ENCODE measurements at places on chromosomes 1 and 21. TPM values are rescaled to one million over a fixed set of nuclear protein-coding genes. Genes with fewer than 3 reads are reported as not detected.

GRCh38 chr1:104294259-104294658, 544.6 kb downstream of the AMY1C start:
- no peak for DNase-seq

GRCh38 chr1:10771789-10772188, 24.7 kb downstream of the CASZ1 start:
- DNase-seq, result no peak

GRCh38 chr1:179818743-179819173, 58.8 kb downstream of the TOR1AIP2 start:
- no peak for DNase-seq

GRCh38 chr1:12339396-12339795, 109.6 kb downstream of the VPS13D start:
- DNase-seq, result no peak

DNA sequence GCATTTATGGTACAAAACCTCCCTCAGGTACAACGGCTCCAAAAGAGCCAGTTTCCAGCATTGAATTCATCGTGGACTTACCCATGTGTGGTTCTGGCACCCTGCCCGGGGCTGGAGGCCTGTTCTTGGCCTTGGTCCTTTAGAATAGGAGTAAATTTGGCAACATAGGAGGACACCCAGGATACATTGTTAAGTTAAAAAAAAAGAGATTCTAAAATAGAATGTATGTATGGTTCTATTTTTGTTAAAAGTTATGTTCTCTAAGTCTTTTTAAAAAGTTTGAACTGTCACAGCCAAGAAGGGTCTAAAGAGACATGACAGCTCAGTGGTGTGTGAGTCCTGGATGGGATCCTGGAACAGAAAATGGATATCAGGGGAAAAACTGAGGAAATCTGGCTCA, 25.9 kb downstream of the EPHX1 start:
- DNase-seq, result no peak

HSD3B2 gene
- not detected for total RNA-seq

- DNase-seq, result no peak
Measured at GRCh38 chr1:89872567-89872966, 51.7 kb downstream of the LRRC8D start.

METTL18 gene
- 10.1 TPM for total RNA-seq

- DNase-seq, result no peak
Measured at GRCh38 chr1:184356891-184357290, 29.9 kb upstream of the C1orf21 start.

LCE2A gene
- total RNA-seq, result not detected

RNF186 gene
- not detected for total RNA-seq

- no peak for DNase-seq
Measured at GRCh38 chr1:157776971-157777391, at the start of gene FCRL2. FCRL2 (minus strand) TSS chr1:157777132; CDS start chr1:157777073, 59 bp downstream.

POGK gene
- 35.4 TPM for total RNA-seq

GRCh38 chr1:66247415-66248208, 286.3 kb upstream of the SGIP1 start:
- no peak for DNase-seq

KIAA0040 gene
- total RNA-seq, result 4.0 TPM

DNA sequence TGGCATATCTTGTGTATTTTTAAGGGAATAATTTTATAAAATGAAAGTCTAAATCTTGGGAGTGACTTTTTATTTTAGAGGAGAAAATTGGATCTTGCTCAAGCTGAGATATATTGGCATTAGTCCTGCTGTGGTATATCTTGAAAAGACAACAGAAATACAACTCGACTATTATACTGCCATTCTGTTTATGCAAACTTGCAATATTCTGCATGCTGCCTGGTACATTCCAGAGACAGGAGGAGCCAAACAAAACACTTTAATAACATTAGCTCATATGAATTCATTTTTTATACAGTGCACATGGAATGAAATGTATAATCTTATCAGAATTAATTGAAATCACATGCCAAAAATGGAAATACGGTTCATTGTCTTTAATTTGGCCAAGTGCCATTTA, 176.0 kb upstream of the NRIP1 start:
- no peak for DNase-seq

DNA sequence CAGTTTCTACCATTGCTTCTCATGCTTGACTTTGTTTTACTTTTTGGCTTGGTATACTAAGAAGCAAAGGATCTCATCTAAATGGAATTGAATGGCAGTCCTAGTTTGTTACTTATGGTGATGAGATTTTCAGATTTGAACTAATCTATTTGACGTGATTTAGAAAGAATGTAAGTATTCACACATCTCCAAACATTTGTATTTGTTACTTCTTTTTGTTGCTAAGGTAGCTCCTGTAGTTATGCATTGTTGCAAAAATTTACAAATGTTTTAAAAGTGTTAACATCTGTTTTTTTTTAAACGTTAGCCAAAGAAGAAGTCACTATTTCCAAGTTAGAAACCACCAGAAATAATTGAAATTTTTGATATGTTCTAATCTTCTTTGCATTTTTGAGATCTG, 222.5 kb downstream of the RPS6KC1 start:
- no peak for DNase-seq

GRCh38 chr1:181680871-181681270, 197.6 kb downstream of the CACNA1E start:
- no peak for DNase-seq

DNA sequence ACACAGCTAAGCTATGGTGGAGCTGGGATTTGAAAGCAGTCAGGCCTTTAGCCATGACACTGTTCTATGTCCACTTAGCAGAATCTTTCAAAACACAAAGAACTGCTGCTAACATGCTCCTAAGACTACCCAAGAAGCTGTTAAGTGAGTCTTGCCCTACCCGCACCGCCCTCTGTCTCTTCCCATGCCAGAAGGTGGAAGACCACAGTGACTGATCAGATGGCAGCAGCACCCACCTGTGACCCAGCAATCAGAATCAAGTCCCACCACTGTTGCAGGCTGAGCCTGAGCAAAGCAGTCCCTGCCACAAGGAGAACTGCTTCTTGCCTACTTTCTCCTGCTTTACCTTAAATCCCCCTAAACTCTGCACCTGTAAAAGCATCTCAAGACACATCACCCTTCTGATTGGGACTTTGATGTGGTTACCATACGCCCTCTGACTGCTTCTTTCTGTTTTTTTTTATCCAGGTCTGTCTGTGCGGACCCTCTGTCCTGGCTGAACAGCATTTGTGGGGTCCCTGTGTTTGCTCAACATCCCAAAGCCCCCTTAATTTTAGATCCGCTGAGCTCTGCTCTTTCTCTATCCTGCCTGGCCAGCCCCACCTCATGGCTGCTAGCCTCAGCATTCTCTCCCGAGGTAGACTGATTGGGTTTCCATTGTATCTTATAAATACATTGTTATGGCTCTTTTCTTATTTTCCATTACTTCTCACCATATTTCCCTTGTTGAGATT, 16.0 kb downstream of the IRF2BP2 start:
- peak; percentile 69 for DNase-seq

EPHA8 gene
- total RNA-seq, result not detected

GRCh38 chr1:27416387-27417111, 24.1 kb downstream of the GPR3 start:
- DNase-seq, result peak; percentile 41

- peak; percentile 14 for DNase-seq
Measured at GRCh38 chr1:228275430-228276173, 67.8 kb downstream of the OBSCN start.

GRCh38 chr1:7886405-7886745, 33.5 kb upstream of the UTS2 start:
- no peak for DNase-seq

- no peak for DNase-seq
Measured at GRCh38 chr1:6127587-6128163, 52.4 kb downstream of the CHD5 start.

GRCh38 chr1:31799196-31799894, 16.5 kb downstream of the SPOCD1 start:
- DNase-seq, result peak; percentile 43

MAP1LC3C gene
- total RNA-seq, result not detected

- DNase-seq, result no peak
Measured at GRCh38 chr1:177091040-177091439, 73.5 kb downstream of the ASTN1 start.

NTMT2 gene
- not detected for total RNA-seq

DNA sequence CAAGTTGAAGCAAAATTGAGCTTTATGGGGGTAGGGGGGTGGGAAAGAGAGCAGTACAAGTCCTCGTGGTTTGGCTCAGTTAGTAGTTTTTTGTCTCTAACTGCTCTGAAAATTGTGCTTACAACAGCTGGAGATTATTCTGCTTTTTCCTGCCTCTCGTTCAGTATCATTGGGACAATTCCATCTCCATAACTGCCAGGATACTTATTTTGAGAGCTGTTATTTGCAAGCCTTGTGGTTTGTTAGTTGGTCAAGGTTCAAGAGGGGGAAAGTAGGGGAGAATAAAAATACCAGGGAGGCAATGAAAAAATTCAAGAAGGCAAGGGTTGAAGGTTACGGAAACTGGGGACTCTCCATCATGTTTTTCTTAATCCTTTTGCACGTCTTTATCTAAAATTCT, 811.8 kb upstream of the ADGRL2 start:
- DNase-seq, result no peak

OR2T35 gene
- not detected for total RNA-seq
